Activated naive CD8-positive, alpha-beta T cell treated with anti-CD3 and anti-CD28 coated beads, Interleukin-2, amount 10 ng/mL, durations not matched to agents 7 days and 5 days (primary cell): ENCODE measurements at places on chromosomes 12 and 14. TPM values are rescaled to one million over a fixed set of nuclear protein-coding genes. Genes with fewer than 3 reads are reported as not detected.

SYT1 gene
- not detected for total RNA-seq

DNA sequence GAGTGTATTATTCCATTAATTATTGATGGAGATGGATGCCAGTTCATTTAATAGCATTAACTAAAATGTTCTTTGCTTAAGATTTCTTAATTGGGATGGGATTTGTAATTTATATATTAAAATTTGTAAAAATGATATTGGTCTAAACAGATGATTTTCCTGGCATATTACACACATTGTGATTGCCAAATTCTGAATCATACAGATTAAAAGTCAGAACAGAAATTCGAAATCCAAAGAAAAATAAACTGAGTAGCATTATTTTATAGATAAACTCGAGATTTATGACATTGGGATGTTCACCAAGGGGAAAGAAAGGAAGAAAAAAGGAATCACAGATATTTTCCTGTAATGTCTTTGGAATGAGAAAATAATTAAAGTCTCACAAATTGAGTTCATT is 481.1 kb downstream of the CCER1 start:
- no peaks in the 10 kb centered on the region for H3K36me3 ChIP-seq
- DNase-seq: no peak
- H3K4me1 ChIP-seq: no peaks in the 10 kb centered on the region
- no peak overlapping the region for H3K4me3 ChIP-seq

SSPN gene
- total RNA-seq: not detected

PLEKHA5 gene
- total RNA-seq: 4.4 TPM

SLC24A4 gene
- not detected for total RNA-seq
